ENCODE measurements at places on chromosomes 11 and 22.

- DNase-seq = peak; percentile 40
Observed at GRCh38 chr11:95067841-95068219, 1.1 kb downstream of the SRSF8 start.

GRCh38 chr11:4605057-4605456, 3.0 kb downstream of the TRIM68 start:
- DNase-seq = no peak

DNA sequence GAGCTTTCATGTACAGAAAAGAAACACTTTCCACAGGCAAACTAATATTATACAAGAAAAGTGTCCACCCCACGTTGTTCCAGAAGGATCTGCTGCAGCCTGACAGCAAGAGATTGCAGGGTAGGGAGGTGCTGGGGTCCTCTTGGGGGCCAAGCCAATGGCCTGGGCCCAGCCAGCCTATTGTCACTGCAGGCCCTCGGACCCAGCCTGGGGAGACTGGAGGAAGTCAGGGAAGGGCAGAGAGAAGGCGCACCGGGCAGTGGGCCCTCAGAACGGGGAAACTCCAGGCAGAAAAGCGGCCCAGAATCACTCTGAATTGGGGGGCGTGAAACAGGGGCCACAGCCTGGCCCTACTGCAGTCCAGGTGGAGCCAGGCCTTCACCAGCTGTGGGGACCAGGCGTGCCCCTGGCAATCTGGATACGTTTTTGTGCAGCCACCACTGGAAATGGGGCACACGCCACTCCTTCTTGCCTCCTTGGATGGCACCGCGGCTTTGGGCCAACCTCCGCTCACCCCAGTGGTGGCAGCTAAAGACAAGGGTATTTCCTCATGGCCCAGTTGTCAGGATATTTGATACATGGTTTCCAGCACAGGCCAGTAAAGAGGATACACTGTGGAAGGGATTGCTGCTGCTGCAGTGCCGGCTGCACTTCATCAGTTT, 3.9 kb upstream of the NAP1L4 start:
- no peak for DNase-seq

DNA sequence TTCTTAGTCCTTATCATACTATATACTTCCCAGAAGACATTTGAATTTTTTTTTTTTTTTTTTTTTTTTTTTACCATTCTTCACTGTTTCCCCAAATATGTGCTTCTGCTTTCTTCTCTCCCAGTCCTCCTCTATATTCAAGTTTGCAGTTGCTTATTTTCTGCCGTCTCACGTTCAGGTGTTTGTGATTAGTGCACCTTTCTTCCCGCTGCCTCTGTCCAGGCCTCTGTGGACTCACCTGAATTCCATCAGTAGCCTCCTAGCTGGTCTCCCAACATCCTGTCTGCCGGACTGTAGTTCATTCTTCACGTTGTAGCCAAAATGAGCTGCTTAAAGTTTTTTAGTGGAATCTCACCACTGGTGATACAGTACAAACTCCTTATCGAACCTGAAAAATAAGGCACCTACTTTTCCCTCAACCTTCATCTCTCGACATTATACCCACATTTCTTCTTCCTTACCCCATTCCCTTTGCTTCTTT, 795 bp upstream of the MSANTD4 start:
- no peak for DNase-seq

DNA sequence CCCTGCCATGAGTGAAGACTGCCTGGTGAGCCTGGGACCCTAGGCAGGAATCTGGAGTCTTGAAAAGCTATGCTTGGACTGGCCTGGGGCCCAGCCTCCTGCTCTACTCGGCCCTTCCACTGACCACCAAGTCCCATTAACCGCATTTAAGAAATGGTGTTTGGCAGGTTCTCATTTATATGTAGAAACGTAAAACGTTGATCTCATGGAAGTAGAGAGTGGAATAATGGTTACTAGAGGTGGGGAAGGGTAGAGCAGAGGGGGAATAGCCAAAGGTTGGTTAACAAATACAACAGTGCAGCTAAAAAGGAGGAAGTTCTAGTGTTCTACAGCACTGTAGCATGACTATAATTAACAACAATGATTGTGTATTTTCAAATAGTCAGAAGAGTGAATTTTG, 72.9 kb upstream of the EED start:
- DNase-seq = no peak

DNA sequence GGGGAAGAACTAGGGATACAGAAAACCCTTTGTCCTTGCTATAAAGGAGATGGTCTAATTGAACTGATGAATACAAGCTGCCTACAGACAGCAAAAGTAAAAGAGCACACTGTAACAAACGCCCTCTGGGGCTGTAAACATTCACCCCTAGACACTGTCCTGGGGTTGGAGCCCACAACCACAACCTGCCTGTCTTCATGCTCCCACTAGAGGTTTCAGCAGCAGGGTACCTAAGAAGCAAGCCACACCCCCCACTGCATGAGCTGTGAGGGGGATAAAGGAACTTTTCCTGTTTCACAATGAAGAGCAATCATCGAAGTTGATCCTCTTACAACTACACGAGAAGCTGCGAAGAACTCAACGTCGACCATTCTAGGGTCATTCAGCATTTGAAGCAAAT, 90.5 kb upstream of the LUZP2 start:
- no peak for DNase-seq

- no peak for DNase-seq
Observed at GRCh38 chr11:11433960-11434359, 80.9 kb upstream of the CSNK2A3 start.

DNA sequence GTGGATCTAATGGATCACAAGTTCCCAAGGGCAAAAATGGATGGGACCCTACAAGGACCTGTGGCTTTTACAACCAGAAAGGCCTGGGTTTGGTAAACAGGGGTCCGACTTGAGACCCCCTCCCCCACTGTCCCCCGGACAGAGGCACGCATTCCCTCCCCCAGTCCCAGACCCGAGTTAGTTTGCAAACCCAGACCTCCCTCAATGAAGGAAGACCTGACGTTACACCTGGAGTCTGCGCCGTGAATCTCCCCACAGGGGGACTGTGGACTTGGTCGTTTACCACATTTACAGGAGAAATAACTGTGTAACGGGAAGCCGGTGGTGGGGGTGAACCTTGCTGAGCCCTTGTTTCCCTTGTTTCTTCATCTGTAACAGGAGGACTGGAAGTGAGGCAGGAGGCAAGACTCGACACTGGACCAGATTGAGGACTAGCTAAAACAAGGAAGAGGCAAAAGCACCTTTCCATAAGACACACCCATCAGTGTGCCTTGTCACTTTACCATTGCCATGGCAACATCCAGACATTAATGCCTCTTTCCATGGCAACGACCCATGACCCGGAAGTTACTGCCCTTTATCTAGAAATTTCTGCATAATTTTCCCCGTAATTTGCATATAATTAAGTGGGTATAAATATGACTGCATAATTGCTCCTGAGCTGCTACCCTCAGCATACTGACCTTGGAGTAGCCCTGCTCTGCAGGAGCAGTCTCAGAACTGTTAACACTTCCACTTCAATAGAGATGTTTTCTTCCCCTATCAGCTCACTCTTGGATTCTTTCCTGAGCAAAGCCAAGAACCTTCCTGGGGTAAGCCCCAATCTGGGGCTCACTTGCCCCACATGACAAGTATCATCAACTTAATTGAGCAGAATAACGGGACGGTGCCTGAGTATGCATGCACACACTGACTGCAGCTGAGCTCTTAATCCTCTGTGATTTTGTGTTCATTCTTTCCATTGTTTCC, 25.4 kb downstream of the PDGFB start:
- no peak for DNase-seq

- DNase-seq = no peak
Observed at GRCh38 chr22:22401381-22401780, 107.2 kb downstream of the ZNF280B start.
